ENCODE measurements at places on chromosomes 1 and 21.

DNA sequence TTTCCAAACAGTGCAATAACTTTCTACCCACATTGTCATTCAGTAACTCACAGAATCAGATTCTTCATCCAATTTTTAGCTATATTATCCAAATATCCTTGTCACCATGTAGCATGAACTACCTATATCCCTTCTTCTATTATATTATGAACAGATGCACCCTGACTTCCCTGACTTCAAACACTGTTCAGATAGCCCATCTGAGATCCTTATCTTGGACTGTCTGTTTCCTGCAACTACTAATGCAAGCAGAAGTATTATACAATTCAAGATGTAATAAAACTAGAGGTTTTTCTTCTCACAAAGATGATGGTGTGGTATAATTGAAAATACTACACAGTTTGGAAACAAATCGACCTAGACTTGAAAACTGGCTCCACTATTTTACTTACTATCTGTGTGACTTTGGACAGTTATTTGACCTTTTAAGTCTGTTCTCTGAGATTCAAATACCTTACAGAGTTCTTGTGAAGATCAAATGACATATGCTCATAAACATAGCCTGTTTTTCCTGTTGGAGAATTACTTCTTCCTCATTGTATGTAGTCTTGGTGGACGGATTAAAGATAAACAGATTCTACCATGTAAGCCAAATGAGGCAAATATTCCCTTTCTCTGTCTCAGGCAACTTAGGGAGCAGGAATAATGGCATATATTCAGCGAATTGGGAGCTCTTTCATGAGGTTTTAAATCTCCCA, 407.9 kb upstream of the ZRANB2 start:
- no peak for DNase-seq

DNA sequence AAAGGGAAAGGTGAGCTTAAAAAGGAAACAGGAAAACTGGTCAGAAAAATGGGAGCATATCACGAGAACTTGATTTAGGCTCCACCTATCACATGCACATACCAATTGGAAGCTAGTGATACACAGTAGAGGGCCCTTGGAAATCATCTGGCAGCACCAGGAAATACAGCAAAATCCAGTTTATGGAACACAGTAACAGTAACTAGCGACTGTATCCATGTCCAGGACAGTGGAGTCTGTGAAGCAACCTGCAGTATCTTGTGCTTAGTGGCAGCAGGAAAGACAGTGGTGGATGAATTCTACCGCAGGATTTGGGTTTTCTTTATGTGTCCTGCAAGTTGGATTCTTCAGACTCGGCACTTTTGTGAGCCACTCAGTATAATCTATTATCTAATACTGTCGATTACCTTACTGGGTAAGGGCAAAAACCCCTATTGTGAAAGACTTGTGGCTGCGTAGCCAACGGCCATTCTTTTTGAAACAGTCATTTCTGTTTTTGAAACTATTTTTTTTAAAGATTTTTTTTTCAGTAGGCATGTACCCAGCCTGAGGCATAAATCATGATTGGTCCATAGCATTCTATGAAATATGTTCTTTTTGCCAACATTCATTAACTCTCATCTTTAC, 1.6 kb upstream of the KDM4A start:
- no peak for DNase-seq

GRCh38 chr1:66335125-66335524, 198.8 kb upstream of the SGIP1 start:
- DNase-seq = no peak

DNA sequence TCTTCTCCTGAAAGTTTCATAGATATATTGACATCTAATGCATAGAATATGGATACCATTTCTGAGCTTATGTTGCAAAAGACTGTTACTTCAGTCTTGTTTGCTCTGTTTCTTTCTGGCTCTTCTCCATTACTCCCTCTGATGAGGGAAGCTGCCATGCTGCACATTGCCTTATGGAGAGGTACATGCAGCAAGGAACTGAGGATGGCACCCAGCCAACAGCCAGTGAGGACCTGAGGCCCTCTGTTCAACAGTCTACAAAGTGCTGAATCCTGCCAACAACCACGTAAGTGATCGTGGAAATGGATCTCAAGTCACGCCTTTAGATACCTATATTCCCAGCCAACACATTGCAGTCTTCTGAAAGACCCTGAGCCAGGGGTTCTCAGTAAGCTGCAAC, 66.6 kb upstream of the ADAMTS5 start:
- no peak for DNase-seq

DNA sequence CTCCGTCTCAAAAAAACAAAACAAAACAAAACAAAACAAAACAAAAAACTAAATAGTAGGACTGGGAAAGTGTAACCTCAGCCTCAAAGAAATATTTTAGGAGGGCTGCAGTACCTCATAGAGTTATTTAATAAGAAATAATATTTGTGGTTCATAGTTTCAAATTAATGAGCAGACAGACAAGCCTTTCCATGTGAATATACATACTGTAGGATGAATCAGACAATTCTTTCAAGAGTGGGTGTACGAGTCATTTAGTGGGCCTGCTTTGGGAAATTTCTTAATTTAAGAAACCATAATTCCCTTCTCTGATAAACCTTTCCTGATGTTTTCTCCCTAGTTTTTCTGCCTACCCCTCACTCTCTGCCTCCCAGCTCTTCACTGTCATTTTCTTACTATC, 52.5 kb downstream of the CDC14A start:
- DNase-seq = no peak

DNA sequence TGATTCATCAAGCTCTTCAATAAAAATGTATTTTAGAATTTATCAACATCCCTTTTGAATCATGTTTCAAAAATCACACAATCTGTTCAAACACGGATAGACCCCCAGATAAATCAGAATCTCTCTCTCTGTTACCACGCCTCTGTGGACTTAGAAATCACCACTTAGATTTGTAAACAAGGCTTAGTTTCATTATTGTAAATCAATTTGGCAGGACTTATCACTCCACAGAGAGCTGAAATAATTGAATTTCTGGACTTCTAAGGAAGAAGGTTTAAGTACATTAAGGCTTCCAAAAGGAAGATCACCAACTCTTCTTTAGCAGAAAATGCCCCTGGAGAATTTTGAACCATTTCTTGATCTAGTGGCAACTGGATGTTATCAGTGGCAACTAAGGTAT, 100.4 kb downstream of the APP start:
- DNase-seq = no peak

- DNase-seq = no peak
Observed at GRCh38 chr1:102593276-102593675, 515.0 kb downstream of the COL11A1 start.

DNA sequence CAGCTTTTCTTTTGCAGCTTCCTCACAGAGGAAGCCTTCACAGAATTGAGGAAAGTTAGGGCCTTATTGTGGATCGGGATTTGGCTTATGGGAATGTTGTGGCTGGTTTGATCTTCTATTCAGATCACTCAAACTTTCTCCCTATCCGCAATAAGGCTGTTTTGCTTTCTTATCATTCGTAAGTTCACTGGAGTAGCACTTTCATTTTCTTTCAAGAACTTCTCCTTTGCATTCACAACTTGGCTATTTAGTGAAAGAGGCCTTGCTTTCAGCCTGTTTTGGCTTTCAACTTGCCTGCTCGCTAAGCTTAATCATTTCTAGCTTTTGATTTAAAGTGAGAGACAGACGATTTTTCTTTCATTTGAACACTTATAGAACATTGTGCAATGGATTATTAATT, 181.9 kb upstream of the B3GALT2 start:
- DNase-seq = no peak

All from D721Med (cell line).